Cerebellar nuclear complex (tissue), 1 donor: ENCODE measurements at places on chromosomes 7 and 10.

DNA sequence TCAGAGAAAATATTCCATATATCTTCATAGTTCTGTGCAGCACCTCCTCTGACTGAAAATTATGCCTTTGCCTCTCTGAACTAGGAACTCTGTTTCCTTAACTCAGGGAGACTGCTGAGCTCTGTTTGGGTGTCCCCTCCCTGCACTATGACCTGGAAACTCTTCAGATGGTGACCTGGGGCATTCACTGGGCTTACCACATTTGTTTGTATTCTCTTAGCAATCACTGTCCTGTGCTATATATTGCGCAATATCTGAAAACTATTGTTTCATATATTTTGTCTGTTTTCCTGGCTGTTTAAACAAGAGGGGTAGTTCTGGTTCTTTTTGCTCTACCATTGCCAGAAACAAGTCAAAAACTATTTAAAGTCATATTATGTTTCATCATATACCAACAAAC lies 181.8 kb upstream of the KIAA1217 start:
- DNase-seq: no peak

- DNase-seq: no peak
Observed at GRCh38 chr10:69630651-69631400, 779 bp downstream of the FAM241B start.

DNA sequence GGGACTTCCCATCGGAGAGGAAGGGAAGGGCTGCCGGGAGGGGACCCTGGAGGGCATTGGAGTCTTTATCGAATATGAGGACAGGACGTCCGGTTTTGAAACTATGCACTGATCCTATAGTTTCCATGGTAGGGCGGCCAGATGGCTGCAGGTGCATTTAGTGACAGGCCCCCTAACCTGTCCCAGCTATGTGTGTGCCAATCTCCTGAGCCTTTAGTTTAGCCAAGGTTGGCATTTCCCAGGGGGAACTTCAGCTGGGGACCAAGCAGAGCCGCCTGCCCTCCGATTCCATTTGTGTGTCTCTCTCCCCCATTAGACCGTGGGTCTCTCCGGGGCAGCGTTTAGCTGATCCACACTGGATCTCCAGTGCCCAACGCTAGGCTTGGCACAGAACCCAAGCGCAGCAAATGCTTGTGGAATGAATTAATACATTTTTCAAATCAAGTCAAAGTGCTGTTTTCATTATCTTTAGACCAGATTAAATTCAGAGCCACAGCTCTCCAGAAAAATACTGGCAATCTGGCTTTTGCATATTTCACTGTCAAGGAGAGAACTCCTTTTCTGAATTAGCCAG lies 19.9 kb downstream of the TMEM270 start:
- DNase-seq: no peak

GRCh38 chr10:72291019-72291532 lies 17.4 kb downstream of the DDIT4 start:
- DNase-seq: no peak

- no peak for DNase-seq
Observed at GRCh38 chr7:99272476-99273045, at the start of gene MYH16. MYH16 (plus strand) TSS chr7:99272839.

- no peak for DNase-seq
Observed at GRCh38 chr10:62887642-62888041, 71.5 kb upstream of the EGR2 start.

DNA sequence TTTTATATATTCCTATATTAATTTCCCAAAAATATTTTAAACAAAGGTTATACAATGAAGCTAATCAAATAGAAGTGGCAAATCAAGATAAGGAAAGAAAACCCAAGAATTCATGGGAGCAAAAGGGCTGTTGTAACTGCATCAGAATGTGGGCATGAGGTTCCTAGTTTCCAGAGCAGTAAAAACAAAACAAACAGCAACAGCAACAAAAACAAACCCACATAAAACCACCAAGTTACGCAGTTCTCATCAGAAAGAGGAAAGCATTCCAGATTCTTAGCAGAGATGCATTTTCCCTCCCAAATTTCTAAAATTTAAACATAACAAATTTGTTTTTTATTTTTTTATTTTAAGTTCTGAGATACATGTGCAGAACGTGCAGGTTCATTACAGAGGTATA lies 34.8 kb upstream of the MSMB start:
- no peak for DNase-seq

- no peak for DNase-seq
Observed at GRCh38 chr7:140389445-140389844, 8.9 kb downstream of the SLC37A3 start.

- no peak for DNase-seq
Observed at GRCh38 chr7:136034132-136034531, 57.0 kb upstream of the MTPN start.

DNA sequence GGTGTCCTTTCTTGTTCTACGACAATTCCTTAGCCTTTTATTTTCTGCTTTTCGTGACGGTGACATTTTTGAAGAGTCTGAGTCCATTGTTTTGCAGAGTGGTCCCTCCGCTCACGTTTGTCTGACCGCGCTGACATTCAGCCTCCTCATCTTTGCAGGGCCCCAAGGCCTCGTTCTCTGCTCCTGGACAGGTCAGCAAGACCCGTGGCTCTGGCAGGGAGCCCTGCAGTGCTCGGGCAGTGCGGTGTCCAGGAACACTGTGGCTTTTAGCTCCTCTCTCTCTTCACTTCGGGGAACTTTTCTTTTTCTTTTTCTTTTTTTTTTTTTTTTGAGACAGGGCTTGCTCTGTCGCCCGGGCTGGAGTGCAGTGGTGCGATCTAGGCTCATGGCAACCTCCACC lies 142.5 kb downstream of the DNAJB6 start:
- no peak for DNase-seq

DNA sequence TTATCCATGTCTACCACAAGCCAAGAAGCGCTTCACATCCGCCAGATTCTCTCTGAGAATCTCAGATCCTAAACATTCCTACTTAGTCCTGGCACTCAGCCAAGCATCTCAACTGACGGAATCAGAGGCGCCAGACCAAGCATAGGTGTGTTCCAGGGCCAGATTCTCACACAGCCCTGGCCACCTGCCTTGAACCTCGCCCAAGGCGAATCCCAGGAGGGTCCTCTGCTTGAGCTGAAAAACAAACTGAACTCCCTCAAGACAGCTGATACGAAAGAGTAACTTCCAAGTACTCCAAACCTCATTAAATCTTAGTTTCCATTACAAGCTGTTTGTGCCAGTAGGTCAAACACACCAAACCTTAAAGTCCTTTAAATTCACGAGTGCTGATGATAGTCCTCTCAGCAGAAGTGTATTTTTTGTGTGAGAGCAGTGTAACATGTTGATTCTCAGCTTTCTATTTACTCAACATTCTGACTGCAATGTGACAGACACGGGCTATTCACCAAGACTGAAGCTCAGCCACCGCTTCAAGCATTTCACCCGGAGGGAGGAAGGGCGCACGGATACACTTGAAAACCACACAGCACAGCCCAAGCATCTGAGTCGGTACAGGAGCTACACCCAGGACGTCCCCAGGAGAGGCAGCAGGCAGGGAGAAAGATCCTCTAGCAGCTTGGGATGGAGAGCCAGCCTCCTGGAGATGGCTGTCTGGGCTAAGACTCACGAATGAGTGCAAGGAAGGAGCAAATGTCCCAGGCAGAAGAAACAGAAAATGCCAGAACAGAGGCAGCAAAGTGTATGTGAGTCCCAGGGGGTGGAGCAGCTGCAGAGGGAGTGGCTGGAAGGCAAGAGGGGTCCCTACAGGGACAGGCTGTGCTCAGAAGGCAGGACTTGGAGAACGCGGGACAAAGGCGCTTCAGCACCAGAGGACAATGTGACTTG lies 6.0 kb downstream of the PARD3 start:
- DNase-seq: no peak

DNA sequence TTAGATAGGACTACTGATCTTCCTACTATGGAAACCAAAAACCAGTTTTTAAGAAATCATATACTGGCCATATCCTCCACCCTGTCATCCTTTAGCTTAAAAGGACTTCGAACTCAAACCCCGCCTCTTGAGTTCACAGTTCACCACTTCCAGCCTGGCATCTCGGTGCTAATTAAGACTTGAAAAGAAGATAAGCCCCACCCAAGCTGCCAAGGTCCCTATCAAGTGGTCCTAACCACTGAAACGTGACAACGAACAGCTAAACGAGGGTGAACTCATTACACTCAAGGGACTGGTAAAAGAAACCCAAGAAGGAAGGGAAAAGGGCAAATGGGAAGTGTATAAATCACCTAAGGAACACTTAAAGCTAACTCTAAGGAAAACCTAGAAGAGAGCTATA lies 16.1 kb downstream of the COL17A1 start:
- no peak for DNase-seq

DNA sequence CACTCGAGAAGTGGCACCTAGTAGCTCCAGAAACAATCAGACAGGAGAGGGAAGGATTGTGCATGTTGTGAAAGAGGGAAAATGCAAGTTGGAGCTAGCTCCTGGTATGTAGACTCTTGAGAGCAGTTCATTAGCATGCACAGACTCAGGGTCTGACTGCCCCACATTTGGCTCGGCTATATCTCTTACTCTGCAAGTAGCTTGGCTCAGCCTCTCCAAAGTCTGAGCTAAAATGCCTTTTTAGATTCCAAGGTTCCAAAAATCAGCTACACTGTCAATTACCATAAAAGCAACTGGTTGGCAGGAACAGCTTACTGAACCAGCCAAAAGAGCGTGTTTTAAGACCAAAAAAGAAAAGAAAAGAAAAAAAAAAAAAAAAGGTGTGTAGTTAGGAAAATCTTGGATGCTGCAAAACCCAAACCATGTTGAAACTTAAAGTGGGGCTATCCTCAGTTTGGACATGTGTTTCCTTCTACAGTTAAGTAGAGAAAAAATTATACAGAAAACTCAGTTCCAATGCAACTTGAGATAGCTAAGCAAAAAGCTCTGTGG lies 65.5 kb downstream of the MKX start:
- no peak for DNase-seq

GRCh38 chr7:48875045-48875916 lies 49.1 kb upstream of the CDC14C start:
- no peak for DNase-seq

DNA sequence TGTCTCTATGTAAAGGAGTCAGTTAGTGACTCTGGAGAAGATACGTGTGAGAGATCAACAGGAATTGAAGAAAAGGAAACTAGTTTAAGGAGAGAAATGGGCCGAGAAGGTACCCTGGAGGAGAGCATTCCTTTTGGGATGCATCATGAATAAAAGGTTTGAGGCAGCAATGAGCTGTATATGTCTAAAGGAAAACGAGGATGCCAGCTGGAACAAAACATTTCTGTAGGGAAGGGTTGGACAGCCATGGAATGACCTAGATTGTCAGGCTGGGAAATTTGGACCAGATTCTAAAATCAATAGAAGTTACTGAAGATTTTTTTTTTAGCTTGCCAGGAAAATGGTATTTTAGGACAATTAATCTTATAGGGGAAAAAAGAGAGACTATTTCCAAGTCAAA lies 17.2 kb upstream of the MPP7 start:
- no peak for DNase-seq

- DNase-seq: no peak
Observed at GRCh38 chr7:135723411-135723810, 4.6 kb downstream of the SLC13A4 start.

- DNase-seq: no peak
Observed at GRCh38 chr10:26215935-26216584, 514 bp upstream of the GAD2 start.

DNA sequence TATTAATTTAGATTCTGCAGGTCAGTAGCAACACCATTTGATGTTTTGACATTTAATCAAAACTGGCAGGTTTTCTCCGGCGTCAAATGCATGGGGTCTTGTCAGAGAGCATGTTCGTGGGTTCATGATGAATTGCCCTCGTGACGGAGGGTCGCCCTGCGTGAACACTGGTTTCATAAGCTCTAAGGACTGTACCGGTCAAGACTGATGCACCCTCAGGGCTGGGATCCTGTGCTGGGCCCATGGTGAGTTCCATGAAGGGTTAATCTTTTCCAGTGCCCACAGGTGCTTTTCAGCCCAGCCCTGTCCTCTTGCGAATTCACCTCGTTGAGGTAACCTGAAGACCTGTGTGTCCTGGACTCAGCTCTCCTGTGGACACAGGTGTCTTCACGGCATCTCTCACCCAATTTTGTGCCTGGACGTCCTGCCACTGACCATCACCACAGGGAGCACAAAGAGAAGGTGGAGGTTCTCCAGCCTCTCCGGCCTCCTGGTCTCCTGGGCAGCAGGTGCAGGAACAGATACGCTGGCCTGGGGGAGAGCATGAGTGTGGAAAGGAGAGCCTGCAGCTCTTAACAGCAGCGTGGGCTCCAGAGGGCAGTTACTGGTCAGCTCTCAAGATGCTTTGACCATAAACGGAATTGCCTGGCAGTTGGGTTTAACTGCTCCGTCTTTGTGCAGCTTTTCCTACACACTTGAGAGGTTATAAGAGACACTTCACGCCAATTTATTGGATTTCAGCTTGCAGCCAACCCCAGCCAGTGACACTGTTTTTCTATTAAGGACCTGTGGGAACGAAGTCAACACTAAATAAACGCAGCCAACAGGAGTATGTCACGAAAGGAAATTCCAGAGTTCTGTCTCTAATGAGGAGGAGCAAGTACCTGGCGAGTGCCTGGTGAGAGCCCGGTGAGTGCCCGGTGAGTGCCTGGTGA lies 37.4 kb upstream of the CFAP46 start:
- DNase-seq: no peak

- DNase-seq: no peak
Observed at GRCh38 chr10:119613741-119614140, 17.0 kb upstream of the TIAL1 start.

- no peak for DNase-seq
Observed at GRCh38 chr10:122999347-122999746, 9.2 kb downstream of the IKZF5 start.

DNA sequence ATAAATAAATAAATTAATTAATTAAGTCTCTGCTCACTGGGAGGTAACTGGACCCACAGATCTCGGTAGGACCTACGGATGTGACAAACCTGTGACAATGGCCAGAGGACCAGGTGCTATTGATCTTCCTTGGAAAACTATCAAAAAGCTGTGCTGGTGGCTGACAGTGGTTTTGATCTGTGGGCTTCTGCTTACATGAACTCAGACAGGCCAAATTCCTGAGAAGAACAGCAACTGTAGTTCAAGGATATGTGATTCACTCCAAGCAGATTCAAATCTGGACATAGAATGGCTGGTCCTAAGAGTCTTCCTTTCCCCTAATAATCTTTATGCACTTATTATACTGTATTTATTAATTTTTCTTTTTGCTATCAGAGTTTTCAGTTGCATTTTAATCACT lies 80.0 kb downstream of the ATXN7L1 start:
- DNase-seq: no peak

DNA sequence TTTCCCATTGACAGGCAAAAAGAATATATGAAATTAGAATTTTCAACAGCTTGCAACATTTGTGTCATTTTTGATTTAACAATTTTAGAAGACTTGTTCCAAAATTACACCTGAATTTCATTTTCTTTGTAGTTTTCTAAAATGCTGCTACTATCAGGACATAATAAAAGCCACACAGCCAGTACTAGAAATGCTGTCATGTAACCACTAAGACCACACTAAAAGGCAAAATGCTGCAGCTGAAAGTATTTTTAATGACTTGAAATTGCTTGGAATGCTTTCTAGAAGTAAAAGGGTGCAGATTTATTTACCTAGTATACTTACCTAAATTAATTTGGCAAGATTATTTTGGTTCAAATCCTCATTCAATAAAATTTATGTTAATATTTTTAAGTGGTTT lies 470.1 kb downstream of the GFRA1 start:
- no peak for DNase-seq
